ENCODE measurements at places on chromosomes 11 and 22. TPM values are rescaled to one million over a fixed set of nuclear protein-coding genes. Genes with fewer than 3 reads are reported as not detected.

DNA sequence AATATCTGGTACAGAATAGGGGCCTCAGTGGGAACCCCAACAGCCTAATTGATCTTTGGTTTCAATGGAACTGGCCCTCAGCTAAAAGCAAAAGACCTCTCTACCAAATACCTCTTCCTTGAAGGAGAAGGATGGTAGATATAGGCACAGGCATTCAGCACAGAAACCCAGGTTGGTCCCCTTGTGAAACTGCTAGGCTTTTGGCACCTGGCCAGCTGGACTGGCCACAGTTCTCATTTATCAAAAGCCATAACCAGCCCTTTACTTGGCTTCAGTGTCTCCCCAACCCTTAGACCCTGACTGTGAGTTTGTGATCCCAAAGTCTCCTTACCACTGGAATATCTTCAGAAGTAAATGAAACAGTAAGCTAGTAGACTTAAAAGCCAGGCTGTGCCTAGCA, 152.9 kb downstream of the TENM4 start:
- H3K27ac ChIP-seq, result no peak overlapping the region
- H3K27me3 ChIP-seq, result no peaks in the 10 kb centered on the region
- H3K36me3 ChIP-seq, result no peaks in the 10 kb centered on the region

DNA sequence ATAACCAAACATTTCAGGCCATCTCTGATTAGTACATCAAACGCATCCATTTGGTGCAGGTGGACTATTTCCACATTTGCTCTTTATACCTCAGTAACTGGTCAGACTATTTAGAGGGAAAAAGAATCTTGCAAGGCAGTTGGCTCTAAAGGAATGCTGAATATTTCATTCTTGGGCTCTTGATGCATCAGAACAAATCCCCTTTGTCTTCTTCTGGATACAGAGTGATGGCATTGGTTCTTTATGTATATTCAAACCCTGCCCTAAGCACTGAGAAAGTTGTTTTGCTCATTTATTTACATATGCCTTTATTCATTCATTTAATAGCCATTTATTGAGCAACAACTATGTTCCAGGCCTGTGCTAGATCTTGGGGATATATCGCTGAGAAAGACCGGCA, 31.1 kb upstream of the RAB30 start:
- H3K27ac ChIP-seq, result no peak overlapping the region
- H3K4me1 ChIP-seq, result no peaks in the 10 kb centered on the region
- H3K27me3 ChIP-seq, result no peaks in the 10 kb centered on the region
- no peak for DNase-seq
- H3K4me3 ChIP-seq, result no peak overlapping the region

- no peak overlapping the region for H3K4me3 ChIP-seq
- no peak for DNase-seq
- H3K4me1 ChIP-seq, result no peaks in the 10 kb centered on the region
Measured at GRCh38 chr11:68673306-68673945, 10.9 kb upstream of the GAL start.

DNA sequence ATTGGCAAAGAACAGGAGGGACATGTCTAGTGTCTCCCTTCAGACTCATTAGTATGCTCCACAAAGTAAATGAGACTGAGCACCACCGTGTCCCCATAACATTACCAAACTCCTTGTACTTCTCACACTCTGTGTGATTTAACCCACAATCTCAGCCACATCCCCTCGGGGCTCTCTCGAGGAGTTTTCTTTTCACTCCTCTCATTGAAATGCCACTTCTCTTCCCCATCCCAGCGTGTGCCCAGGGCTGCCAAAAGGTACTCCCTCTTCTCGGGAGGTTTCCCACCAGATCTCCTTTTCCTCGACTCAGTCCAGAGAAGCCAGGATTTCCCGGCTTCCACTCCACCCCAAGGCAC, 1.1 kb downstream of the RBFOX2 start:
- peak overlapping the region; percentile 91 for H3K27ac ChIP-seq
- H3K36me3 ChIP-seq, result no peaks in the 10 kb centered on the region
- peak; percentile 54 for DNase-seq
- H3K27me3 ChIP-seq, result no peaks in the 10 kb centered on the region
- H3K4me3 ChIP-seq, result peak overlapping the region; percentile 75

Gene GTSE1
- 2.3 TPM for total RNA-seq

- no peaks in the 10 kb centered on the region for H3K27me3 ChIP-seq
- peaks cover 14% of the 10 kb centered on the region for H3K4me1 ChIP-seq
- no peak for DNase-seq
- no peaks in the 10 kb centered on the region for H3K36me3 ChIP-seq
- H3K4me3 ChIP-seq, result no peak overlapping the region
Measured at GRCh38 chr22:29002603-29003002, 59.0 kb downstream of the C22orf31 start.

GRCh38 chr11:72828081-72828567, 13.9 kb downstream of the ATG16L2 start:
- peaks cover 5% of the 10 kb centered on the region for H3K4me1 ChIP-seq
- H3K27ac ChIP-seq, result no peak overlapping the region
- peaks cover 15% of the 10 kb centered on the region for H3K36me3 ChIP-seq
- no peak overlapping the region for H3K4me3 ChIP-seq

- no peaks in the 10 kb centered on the region for H3K27me3 ChIP-seq
- no peak for DNase-seq
- H3K4me3 ChIP-seq, result no peak overlapping the region
- H3K27ac ChIP-seq, result no peak overlapping the region
- H3K36me3 ChIP-seq, result peaks cover 28% of the 10 kb centered on the region
- H3K4me1 ChIP-seq, result no peaks in the 10 kb centered on the region
Measured at GRCh38 chr11:113828191-113828590, 47.2 kb downstream of the USP28 start.

DNA sequence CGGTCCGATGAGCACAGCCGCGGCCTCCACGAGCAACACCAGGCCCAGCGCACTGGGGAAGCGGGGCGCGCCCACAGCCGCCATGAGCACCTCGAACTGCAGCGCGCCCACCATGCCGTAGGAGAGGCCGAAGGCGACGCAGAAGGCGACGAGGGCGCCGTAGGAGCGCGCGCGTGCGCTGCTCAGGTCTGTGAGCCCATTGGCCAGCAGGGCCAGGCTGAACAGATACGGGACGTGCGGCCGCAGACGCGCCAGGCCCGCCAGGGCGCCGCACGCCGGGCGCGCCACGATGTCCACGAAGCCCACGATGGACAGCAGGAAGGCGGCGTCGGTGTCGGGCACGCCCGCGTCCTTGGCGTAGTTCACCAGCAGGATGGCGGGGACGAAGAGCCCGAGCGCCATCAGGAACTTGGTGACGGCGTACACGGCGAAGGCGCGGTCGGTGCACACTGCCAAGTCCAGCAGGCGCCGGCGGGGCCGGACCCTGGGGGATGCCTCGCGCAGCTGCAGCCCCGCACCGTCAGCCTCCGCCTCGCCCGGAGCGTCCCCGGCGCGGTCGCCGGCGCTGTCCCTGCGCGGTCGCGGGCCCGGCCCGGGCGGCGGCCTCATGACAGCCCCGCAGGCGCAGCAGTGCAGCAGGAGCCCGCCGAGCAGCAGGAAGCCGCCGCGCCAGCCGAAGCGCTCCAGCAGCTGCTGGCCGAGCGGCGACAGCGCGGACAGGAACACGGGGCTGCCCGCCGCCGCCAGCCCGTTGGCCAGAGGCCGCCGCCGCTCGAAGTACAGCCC, 2.9 kb downstream of the SLC16A8 start:
- no peaks in the 10 kb centered on the region for H3K36me3 ChIP-seq
- H3K4me3 ChIP-seq, result peak overlapping the region; percentile 15

- no peak overlapping the region for H3K27ac ChIP-seq
- H3K4me3 ChIP-seq, result no peak overlapping the region
Measured at GRCh38 chr22:31870890-31871289, 73.4 kb upstream of the YWHAH start.

DNA sequence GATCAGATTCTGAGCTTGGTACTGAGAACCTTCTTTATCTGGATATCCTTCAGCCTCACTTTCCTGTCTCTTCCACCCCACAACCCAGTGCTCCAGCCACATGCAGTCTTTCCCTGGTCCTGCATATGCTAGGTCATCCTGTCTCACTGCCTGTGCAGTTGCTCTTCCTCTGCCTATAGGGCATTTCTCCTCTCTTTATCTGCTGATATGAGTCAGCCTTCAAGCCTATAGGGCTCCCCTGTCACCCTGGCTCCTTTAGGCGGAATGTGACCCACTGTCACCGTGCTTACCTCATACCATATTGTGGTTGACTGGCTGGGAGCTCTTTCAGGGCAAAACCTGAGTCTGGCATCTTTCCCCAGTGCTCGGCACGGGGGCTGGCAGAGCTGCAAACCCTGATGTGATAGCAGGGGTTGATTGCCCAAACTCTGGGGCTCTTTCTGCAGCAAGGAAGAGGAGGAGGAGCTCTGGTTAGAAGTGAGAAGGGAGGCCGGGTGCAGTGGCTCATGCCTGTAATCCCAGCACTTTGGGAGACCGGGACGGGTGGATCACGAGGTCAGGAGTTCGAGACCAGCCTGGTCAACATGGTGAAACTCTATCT, 26.3 kb downstream of the MEI1 start:
- H3K27me3 ChIP-seq, result no peaks in the 10 kb centered on the region
- no peaks in the 10 kb centered on the region for H3K4me1 ChIP-seq
- no peak overlapping the region for H3K4me3 ChIP-seq

Gene TP53I11
- 51.2 TPM for total RNA-seq

- peaks cover 3% of the 10 kb centered on the region for H3K36me3 ChIP-seq
- no peak for DNase-seq
- H3K4me3 ChIP-seq, result no peak overlapping the region
- H3K27me3 ChIP-seq, result peaks cover 7% of the 10 kb centered on the region
- H3K4me1 ChIP-seq, result peaks cover 4% of the 10 kb centered on the region
Measured at GRCh38 chr11:823441-824291, 4.1 kb upstream of the CRACR2B start.

DNA sequence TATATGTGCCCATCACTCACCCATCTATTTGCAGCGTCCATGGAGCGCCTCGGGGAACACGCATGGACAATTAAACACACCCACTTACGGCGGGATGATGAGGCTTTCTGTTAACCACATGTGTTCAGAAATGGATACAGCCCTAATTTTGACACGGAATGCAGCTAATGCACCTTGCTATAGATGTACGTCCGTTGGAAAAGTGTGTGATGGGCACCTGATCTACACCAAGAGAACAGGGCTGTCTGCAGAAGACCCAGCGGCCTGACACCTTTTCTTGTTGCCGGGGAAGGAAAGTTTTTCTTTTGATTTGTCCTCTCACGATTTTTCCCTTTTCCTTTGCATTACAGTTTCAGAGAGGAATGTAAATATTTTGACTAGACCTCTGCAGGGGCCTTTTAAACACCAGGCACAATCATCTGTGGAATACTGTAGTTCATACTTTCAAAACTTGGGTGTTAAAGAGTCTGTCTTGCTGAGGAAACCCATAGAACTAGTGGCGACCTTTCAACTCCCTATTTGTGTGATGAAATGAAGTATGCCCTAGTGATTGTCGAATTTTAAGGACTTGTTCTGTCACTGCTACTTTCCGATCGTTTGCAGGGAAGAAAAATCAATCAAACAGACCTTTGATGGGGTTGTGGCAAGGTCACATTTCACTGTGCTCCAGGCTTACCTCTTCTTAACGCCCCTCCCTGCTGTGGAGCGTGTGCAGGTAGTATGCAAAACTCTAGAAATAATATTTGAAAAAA, 16.5 kb upstream of the PAX6 start:
- H3K36me3 ChIP-seq, result no peaks in the 10 kb centered on the region
- no peak overlapping the region for H3K27ac ChIP-seq
- H3K4me1 ChIP-seq, result no peaks in the 10 kb centered on the region
- peak; percentile 22 for DNase-seq

GRCh38 chr22:37310075-37310606, 27.8 kb downstream of the CYTH4 start:
- H3K36me3 ChIP-seq, result no peaks in the 10 kb centered on the region
- H3K27me3 ChIP-seq, result no peaks in the 10 kb centered on the region
- peaks cover 6% of the 10 kb centered on the region for H3K4me1 ChIP-seq
- DNase-seq, result no peak

Gene P4HA3
- total RNA-seq, result 3.3 TPM

DNA sequence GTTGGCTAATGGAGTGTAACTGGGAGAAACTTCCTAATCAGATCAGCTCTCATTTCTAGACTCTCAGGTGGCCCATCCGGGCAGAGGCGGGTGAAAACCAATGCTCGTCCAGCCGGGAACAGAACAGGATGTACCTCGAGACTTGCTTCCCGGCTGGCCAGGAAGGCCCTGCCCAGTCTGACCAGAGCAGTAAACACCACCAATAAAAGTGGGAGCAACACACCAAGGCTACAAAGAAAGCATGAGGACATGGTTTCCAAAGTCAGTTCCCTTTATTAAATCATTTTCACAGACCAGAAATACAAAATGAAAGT, 940 bp upstream of the TNKS1BP1 start:
- no peak for DNase-seq
- no peaks in the 10 kb centered on the region for H3K27me3 ChIP-seq
- no peak overlapping the region for H3K4me3 ChIP-seq
- peak overlapping the region; percentile 96 for H3K27ac ChIP-seq

DNA sequence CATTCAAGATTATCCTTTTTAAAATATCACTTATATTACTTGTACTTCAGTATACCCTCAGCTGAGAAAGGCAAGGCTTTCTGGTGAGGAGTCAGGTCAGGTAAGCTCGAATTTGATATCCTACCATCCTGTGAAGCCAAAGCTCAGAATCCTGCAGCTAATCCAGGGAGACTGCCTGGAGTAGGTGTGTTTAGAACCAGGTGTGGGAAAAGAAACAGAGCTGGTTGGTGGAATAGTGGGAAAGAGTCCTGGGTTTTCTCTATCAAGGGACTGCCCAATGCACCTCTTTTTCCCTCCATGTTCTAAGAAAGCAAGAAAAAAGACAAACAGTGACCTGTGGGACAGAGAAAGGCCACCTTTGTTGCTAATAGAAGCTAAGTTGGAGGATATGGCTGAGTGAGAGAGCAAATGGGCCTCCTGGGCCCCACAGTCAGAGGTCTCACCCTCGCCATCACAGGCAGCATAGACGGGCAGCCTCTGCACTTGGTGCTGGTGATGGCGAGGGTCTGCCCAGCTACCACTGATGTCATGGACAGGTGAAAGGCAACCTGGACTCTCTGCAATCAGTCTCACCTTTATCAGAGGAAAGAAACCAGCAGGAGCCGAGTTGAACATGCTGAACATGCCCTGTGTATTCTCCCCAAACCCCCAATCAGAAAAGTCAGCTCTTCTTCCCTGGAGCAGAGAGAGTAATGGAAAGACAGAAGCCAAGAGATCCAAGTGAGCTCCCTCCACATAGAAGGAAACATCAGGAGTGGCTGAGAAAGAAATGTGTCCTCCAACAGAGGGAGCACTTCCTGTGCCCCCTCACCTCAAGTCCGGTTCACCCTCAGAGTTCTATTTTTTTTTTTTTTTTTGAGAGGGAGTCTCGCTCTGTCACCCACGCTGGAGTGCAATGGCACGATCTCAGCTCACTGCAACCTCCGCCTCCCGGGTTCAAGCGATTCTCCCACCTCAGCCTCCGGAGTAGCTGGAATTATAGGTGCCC, 491.3 kb downstream of the BUD13 start:
- no peak for DNase-seq
- no peaks in the 10 kb centered on the region for H3K4me1 ChIP-seq
- H3K4me3 ChIP-seq, result no peak overlapping the region
- H3K27ac ChIP-seq, result no peak overlapping the region

DNA sequence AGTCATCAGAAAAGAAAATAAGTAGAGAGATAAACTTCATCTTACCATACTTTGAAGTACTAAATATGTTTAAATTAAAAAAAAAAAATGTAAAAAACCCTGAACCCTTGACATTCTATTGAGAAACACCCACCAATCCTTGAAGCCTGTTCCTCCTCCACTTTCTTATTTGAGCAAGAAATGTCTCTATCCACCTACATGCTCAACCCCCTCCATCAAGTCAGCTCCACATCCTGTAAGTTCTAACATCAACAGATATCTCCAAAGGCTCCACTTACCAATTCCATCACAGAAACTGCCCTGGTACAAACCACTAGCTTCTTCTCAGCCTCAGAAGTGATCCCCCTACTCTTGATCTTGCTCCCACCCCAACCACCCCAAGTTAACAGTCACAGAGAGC, 32.5 kb upstream of the FAT3 start:
- no peaks in the 10 kb centered on the region for H3K27me3 ChIP-seq

Gene INPP5J
- total RNA-seq, result 6.5 TPM

All from lung (tissue), 17 donors.